ENCODE measurements at places on chromosomes 12 and 14.

GRCh38 chr14:102077382-102077709, 9.5 kb downstream of the HSP90AA1 start:
- no peak for DNase-seq

- no peak for DNase-seq
Measured at GRCh38 chr12:130793554-130793849, 45.5 kb downstream of the STX2 start.

DNA sequence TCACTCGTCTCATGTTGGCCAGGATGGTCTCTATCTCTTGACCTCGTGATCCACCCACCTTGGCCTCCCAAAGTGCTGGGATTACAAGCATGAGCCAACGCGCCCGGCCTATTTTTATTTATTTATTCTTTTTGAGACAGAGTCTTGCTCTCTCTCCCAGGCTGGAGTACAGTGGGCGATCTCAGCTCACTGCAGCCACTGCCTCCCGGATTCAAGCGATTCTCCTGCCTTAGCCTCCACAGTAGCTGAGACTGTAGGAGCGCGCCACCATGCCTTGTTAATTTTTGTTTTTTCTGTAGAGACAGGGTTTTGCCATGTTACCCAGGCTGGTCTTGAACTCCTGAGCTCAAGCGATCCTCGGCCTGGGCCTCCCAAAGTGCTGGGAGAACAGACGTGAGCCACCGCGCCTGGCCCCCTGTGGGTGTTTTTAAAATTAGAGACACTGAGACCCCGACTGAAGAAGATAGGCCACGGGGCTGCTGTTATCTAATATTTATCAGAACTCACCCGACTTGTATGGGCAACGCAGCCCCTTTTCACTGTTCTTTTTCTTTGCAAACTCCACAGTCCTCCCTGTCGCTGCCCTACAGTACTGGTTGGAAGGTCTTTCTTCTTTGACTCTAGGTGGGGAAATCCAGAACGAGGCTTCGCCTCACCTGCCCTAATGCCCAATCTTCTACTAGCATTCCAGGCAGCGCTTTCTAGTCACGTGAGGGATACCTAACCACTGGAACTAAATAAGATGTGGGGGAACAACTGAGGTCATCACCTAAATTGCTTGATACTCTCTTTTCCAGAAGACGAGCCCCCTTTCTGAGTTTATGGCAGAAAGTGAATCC, 1.4 kb upstream of the GABARAPL1 start:
- no peak for DNase-seq

- DNase-seq, result no peak
Measured at GRCh38 chr14:92792885-92793284, 1.2 kb upstream of the GOLGA5 start.

DNA sequence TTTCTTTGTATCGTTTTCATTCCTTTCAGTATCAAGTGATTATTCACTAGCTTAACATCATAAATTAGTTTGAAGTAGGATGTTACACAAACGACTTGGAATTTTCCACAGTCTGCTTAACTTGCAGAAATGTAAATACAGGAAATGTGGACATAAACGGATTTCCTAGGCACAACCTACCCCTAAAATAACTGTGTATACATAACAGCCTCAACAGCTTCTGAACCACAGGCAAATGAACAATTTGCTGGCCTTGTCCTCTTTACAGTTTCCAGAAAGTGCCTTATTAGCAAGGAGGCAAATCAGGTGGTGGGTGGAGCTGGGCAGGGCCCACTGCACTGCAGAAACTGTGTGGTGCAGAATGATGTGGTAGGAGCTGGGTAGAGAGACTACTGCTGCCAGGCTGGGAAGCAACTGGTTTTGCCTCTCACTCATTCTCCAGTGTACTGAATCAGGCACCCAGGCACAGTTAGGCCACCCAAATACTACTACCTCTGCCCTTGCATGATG, 14.1 kb downstream of the DRAM1 start:
- no peak for DNase-seq

GRCh38 chr12:89166121-89166520, 186.2 kb downstream of the DUSP6 start:
- DNase-seq, result no peak
